ENCODE measurements at places on chromosomes 1 and 21. TPM values are rescaled to one million over a fixed set of nuclear protein-coding genes. Genes with fewer than 3 reads are reported as not detected.

The ZNF593OS gene
- total RNA-seq: not detected

The MMEL1 gene
- total RNA-seq: 0.35 TPM

The CCDC190 gene
- total RNA-seq: 0.35 TPM

The DMBX1 gene
- not detected for total RNA-seq

The JAM2 gene
- total RNA-seq: 38.2 TPM

The TMEM125 gene
- not detected for total RNA-seq

The CADM3 gene
- 6.4 TPM for total RNA-seq

The L1TD1 gene
- total RNA-seq: not detected

GRCh38 chr1:53645690-53646078 lies 93.3 kb downstream of the GLIS1 start:
- peak; percentile 11 for DNase-seq

DNA sequence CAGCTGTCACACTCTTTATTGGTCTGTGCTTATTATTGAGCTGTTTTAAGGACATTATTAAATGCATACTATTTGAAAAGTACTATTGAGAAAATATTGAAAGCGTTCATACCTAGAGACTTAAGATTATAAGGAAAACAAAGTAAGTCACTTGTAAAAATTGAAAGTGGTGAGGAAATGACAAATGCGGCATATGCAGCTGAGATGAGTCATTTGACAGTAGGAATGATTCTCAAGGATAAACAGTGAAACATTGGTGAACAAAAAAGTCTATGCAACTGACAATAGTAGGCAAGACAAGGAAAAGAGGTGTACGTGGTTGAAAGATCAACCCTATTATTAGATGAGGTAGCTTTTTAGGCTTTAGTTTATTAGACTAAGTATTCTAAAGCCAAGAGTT lies 82.6 kb upstream of the MAP10 start:
- no peak for DNase-seq

- DNase-seq: no peak
These were observed 232.9 kb upstream of the B3GALT2 start for GRCh38 chr1:193419295-193419694.

GRCh38 chr1:198934901-198935305 lies 296.1 kb downstream of the PTPRC start:
- DNase-seq: no peak

- DNase-seq: no peak
These were observed at the start of gene ATP1A2 for GRCh38 chr1:160115545-160116282. Gene ATP1A2 (plus strand): TSS chr1:160115759. CDS start chr1:160115862, 103 bp downstream.

- DNase-seq: no peak
These were observed 70.2 kb downstream of the KIF14 start for GRCh38 chr1:200550367-200550766.

- no peak for DNase-seq
These were observed 24.4 kb upstream of the LEPR start for GRCh38 chr1:65395887-65396612.

DNA sequence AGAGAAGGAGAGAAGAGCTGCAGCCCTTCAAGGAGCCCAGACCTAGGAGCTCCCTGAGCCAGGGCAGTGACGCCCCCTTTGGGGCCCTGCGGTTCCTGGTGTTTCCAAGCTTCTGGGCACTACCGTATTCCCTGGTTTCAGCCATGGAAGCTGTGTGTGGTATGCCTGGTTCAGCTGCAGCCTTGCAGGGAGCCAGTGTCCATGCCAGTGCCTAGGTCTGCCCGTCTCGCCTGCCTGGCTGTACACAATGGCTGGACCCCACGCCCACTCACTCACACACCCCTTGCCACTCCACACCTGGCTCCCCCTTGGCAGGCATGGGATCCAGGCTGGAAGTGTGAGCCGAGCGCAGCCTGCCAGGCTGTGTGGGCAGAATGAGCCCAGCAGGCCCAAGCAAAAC lies 87.7 kb downstream of the ADARB1 start:
- no peak for DNase-seq

GRCh38 chr1:16139473-16139962 lies 16.4 kb downstream of the EPHA2 start:
- no peak for DNase-seq

Measured in Right ventricle myocardium inferior (tissue), 1 donor.